Aorta (tissue), 5 donors: ENCODE measurements at places on chromosomes 12 and 14. TPM values are rescaled to one million over a fixed set of nuclear protein-coding genes. Genes with fewer than 3 reads are reported as not detected.

DNA sequence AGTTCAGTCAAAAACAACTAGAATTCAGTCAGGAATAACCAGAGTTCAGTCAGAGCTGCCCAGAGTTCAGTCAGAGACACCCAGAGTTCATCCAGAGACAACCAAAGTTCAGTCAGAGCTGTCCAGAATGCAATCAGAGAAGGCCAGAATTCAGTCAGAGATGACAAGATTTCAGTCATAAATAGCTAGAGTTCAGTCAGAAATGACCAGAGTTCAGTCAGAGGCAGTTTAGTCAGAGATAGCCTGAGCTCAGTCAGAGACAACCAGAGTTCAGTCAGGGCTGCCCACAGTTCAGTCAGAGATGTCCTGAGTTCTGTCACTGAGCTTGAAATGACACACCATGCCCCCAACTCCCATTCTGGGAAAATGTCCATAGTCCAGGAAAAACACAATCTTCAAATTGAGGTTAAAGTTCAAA is 1102.8 kb downstream of the BCL11B start:
- DNase-seq = no peak

DNA sequence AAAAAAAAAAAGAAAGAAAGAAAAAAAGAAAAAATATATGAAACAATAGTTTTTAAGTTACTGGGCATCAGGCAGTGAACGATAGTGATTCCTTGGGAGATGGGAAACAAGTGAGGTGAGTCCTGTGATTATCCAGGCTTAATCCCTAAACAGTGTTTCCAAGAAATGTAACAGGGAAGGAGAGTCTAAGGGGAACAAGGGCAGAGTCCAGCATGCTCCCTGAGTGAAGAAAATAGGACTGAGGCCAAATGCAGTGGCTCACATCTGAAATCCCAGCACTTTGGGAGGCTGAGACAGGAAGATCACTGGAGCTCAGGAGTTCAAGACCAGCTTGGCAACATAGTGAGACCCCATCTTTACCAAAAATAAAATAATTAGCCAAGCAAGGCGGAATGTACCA is 40.7 kb downstream of the R3HDM2 start:
- DNase-seq = no peak

- peak; percentile 76 for DNase-seq
Measured at GRCh38 chr14:67240168-67240932, 885 bp upstream of the PALS1 start.

- DNase-seq = no peak
Measured at GRCh38 chr12:40646911-40647310, 45.3 kb upstream of the CNTN1 start.

GRCh38 chr12:17342381-17342961 is 736.5 kb upstream of the LMO3 start:
- DNase-seq = no peak

Gene CLEC4C
- polyA plus RNA-seq = not detected

Gene KSR2
- polyA plus RNA-seq = not detected
